ENCODE measurements at places on chromosomes 1 and 21.

DNA sequence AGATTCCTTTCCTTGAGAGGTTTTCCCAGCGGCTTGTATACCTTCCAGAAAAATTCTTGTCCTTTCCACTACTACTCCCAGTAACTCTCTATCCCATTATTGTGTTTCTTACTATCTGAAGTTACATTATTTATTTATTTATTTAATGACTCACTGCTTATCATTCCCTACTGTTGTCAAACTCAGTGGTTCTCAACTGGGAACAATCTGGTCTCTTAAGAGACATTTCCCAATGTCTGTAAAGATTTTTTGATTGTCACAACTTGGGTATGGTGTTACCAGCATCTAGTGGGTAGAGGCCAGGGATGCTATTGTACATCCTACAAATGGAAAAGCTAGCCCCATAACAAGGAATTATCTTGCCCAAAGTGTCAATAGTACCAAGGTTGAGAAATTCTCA is 771.5 kb upstream of the ADGRL2 start:
- no peak for DNase-seq

DNA sequence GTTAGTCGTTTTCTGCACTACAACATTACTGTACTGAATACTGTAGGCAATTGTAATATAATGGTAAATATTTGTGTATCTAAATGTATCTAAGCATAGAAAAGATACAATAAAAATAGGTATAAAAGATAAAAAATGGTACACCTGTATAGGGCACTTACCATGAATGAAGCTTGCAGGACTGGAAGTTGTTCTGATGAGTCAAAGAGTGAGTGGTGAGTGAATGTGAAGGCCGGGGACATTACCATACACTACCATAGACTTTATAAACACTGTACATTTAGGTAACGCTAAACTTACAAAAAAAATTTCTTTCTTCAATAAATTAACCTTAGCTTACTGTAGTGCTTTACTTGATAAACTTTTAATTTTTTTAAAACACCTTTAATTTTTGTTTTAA is 13.5 kb downstream of the OSBPL9 start:
- no peak for DNase-seq

DNA sequence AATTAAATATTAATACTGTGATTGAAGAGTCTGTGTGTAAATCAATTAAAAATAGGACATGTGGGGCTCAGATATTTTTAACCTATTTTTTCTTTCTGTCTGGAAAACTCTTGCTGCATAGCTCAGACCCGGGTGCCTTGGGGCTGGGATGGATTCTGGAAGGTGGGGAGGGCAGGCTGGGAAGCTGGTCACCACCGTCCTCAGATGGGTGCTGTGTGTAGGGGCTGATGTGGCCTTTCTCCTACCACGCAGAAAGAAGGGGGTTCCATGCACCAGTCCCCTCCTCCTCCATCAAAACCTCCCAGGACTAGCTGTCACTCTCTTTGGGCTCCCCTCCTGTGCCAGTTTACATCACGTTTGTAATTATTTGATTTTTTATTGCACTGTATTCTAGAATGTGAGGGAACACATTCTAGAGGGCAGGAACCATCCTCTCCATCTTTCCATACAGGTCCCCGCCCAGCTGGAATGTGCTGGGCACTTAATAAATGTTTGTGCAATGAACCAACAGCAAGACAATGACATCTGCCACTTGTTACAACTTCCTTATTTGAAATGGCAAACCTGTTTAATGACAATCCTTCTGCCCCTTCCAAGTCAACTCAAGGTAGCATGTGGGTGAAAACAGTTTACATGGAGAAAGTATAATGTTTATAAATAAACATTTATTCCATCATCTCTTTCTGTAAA is 104.3 kb downstream of the EDEM3 start:
- no peak for DNase-seq

DNA sequence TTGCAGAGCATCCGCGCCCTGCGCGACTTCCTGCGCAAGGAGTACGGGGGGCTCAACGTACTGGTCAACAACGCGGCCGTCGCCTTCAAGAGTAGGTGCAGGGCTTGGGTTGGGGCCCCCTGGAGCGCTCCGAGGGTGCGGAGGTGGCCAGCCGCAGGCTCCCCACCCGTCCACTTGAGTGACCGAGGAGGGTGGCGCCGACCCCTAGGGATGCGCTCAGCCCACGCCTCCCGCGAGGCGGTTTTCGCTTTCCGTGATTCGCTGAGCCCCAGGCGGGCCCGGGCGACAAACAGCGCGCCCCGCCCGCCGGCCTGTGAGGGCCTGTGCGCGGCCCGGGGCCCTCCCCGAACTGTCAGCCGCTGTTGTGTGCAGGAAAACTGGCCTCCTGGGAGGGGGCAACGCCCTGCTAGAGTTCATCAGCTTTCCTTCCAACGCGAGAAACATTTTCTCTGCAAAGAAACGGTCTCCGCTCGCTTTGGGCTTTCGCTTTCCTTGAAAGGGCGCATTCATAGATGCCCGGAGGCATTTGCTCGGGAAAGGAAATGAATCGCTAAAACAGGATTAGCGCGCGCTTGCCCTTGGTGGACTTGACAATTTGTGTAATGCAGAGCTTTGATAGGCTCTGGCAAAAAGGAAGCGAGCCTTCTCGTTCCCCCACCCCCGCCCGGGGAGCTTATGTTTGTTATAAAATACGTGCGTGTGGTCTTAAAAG is 668 bp downstream of the CBR3 start:
- DNase-seq, result peak; percentile 68

GRCh38 chr1:173302890-173303829 is 96.0 kb upstream of the TNFSF4 start:
- no peak for DNase-seq

- DNase-seq, result peak; percentile 64
Measured at GRCh38 chr1:201982623-201983379, at the start of gene RNPEP. Gene RNPEP (plus strand): TSS chr1:201982648. CDS start chr1:201982667, 19 bp downstream.

DNA sequence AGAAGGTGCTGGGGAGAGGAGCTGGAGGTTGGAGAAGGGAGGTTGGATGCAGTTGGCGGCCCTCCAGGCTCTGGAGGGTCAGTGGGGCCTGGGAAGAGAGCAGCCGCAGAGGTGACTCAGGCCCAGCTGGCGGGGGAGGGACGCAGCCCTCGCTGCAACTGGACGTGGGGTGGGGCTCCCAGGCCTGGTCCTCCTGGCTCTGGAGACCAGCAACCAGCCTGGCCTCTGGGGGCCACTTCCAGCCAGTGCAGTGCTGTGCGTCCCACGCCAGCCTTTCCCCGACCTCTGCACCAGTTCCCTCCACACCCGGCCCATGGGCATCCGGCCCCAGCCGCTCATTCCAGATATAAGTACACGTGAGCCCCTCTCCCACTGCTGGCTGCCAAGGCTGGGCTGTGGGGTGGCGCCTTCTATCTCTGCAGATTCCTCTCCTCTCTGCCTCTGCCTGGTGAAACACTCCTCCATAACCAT is 38.0 kb upstream of the COL18A1 start:
- no peak for DNase-seq

GRCh38 chr1:205658943-205659581 is 21.2 kb downstream of the SLC45A3 start:
- peak; percentile 84 for DNase-seq

Measured in activated CD4-positive, alpha-beta T cell treated with anti-CD3 and anti-CD28 coated beads for 48 hours (primary cell).